Muscle of arm (tissue), 14 donors: ENCODE measurements at places on chromosomes 16 and 17.

DNA sequence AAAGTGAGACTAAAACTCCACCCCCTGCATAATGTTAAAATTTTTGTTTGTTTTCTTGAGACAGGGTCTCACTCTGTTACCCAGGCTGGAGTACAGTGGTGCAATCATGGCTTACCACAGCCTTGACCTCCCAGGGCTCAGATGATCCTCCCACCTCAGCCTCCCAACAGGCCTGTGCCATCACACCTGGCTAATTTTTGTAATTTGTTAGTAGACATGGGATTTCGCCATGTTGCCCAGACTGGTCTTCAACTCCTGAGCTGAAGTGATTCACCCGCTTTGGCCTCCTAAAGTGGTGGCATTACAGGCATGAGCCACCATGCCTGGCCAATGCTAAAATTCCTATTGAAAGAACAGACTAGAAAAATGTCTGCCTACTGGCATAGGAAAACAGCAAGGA, 103.8 kb downstream of the TRIM37 start:
- DNase-seq: no peak

DNA sequence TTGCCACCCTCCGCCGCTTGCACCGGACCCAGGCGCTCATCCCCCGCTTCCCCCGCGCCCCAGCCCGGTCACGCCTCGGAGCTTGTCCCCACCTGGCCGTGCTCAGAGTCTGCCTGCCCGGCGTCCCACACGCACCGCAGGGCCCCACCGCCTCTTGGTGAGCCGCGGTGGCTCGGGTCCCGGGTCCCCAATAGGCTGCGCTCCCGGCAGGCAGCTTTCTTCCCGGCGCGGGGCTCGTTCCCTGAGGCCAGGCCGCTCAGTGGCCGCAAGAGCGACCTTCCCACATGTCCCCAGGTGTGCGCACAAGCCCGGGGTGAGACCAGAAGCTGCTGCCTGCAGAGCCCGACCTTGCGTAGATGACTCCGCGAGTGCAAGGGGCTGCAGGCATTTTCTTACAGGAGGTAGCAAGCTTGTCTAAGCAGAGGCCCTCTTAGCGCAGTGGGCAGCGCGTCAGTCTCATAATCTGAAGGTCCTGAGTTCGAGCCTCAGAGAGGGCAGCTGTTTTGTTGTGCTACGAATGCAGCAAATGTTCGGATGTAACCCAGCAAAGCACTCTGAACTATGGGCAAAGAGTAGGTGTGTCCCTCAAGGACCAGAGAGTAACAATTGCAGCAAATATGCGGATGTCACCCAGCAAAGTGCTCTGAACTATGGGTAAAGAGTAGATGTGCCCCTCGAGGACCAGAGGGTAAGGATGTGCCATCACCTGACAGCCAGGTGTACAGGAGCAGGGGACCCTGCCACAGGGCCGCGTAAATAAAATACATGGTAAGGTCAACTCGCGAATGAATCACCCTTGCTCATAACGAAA, 15.6 kb downstream of the TLE7 start:
- DNase-seq: no peak

DNA sequence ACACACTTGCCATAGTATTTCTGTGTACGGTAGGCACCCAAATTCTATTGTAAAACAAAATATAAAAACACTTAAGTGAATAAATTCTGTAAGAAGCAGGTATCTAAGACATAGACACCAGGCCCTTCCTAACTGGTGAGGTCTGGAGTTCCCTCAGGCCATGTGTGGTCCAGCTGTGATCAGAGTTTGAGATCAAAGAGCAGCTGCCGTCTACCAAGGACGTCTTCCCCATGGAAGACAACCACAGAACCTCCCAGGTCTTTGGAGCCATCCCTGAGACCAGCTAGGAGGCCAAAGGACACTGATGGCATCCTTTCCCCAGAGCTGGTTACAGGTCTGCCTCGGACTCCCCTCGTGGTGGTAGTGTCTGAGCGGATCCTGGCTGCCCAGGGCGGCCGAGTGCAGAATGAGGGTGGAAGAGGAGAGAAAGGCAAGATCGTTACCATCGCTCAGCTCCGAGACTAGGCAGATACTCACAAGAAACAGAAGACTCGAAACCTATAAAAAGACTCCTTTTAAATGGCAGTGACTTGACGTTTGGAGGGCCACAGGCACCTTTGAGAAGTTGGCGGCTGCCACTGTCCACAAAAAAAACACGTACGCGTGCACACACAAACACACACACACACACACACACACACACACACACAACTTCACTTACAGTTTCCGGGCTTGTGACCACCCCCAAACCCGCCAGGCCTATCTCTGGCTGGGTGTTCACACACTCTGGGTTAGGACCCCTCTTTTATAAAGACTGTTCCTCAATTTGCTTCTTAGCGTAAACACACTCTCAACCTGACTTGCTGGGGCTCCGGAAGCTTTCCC, 7.5 kb downstream of the TIMP2 start:
- DNase-seq: no peak

DNA sequence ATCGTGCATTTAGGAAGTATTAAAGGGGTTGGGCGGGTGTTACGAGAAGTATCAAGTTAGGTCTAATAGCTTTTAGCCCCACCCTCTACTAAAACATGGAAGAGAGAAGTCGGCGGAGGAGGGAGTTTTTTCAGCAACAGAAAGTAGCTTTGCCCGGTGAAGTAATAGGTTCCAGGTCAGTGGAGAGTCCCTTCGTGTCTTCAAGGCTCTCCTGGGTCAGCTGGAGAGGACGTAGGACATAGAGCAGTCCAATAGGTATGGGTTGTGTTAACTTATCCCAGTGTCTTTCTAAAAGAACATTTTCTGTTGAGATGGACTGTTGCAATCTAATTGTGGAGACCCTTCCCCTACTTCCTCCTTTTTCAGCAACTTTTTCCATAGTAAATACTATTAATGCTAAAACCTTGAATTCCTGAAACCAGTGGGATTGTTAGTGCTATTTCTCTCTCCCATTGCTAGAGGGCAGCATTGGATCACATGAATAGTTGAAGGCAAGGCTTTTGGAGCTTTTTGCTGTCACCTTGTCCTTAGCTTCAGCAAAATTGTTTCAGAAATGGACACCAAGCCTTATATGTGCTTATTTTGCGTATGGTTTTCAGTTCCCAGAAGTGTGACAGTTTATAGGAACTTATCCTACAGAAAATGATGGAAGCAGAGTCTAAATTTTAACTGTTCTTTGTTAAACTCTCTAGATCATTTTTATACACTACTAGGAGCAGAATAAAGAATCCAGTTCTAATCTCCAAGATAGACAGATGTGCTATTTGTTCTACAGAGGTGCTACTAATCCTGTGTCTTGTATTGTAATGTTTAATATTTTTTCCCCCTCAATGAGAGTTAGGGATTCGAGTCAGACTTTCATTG, 38.4 kb downstream of the UTP18 start:
- peak; percentile 56 for DNase-seq

DNA sequence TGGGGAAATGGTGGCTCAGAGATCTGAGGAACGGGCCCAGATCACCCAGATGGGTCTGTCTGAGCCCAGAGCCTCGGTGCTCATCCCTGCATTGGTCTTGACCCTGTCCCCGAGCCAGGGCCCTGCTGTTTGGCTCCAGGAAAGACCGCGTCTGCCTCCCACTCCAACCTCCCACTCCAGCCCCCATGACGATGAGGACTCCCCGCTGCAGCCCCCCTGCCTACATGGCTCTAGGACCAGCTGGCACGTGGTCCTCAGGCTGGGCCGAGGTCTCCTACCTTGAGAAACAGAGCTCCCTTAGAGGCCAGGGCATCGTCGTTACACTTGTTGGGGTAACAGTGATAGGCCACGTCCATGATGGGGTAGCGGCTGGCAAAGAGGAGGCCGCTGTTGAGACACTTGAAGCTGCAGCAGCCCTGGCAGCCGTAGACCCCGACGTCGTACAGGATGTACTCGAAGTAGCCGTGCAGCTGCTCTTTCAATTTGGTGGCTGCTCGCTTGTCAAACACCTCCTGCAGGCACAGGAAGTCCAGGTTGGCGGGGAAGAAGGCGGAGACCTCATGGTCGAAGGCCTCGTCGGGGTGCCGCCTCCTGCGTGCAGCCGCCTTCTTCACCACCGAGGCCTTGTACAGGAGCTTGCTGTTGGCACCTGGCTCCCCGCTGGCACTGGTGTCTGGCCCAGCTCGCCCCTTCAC, 59.9 kb downstream of the PRMT7 start:
- no peak for DNase-seq
